ENCODE measurements at places on chromosomes 1 and 21.

DNA sequence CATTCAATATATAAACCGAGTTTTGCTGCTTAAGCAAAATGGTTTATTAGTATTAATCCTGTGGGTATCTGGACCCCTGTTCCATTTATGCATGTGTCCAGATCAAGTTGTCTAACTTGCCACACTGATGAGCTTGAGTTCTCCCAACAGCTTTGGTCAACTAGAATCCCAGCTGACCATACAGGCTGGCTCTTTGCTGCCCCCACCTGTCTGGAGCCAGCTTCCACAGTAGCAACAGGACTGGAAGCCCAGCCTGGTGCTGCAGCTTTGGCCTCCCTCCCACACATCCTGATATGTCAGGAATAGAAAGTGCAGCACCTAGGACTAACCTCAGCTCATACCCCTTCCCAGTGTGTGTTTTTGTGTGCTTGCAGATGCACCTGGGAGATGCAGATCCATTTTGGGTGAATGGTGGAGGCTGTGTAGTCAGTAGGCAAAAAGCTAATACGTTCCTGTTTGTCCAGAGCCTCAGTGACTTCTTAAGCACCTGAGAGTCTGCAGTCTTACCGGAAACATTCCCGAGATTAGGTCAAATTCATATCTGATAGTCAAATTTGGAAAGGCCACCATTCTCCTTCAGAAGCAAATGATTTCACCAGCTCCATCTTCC lies 40.9 kb upstream of the BEND5 start:
- DNase-seq, result no peak

GRCh38 chr1:111399792-111400610 lies 27.5 kb downstream of the OVGP1 start:
- DNase-seq, result no peak

- DNase-seq, result no peak
Measured at GRCh38 chr1:93673163-93673829, 8.3 kb downstream of the BCAR3 start.

GRCh38 chr1:160975026-160975425 lies 20.4 kb upstream of the ITLN2 start:
- DNase-seq, result no peak

DNA sequence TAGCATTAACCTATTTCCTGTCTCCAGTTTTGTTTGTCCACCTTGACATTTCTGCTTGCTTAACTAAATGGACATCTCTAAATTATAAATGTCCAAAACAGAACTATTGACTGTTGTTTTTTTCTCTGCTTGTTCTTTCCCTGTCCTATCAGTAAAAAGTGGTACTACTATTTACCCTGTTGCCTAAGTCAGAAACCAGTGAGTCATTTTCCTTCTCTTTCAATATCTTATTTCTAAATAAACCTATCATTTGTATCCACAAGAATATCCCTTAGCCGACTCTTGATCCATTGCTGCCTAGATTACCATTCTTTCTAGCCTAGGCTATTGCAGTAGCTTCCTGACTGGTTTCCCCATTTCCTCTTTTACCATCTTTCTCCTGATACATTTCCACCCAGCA lies 22.5 kb downstream of the MIER1 start:
- DNase-seq, result no peak

DNA sequence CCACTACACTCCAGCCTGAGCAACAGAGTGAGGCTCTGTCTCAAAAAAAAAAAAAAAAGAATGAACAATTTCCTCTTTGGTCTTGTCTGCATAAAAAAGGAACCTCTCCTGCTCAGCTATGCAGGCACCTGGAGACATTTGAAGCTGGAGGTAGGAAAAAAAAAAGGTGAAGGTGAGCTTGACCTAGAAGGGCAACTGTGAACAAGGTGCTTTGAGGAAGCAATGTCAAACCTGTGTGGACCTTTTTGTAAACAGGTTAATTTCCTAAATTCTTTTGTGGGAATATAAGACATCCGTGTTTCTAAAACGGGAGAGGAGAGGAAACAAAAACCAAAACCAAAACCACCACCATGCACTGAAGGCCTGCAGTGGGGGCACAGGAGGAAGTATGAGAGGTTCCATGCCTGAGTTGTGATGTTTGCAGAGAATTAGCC lies 77.5 kb downstream of the SLC45A1 start:
- no peak for DNase-seq

DNA sequence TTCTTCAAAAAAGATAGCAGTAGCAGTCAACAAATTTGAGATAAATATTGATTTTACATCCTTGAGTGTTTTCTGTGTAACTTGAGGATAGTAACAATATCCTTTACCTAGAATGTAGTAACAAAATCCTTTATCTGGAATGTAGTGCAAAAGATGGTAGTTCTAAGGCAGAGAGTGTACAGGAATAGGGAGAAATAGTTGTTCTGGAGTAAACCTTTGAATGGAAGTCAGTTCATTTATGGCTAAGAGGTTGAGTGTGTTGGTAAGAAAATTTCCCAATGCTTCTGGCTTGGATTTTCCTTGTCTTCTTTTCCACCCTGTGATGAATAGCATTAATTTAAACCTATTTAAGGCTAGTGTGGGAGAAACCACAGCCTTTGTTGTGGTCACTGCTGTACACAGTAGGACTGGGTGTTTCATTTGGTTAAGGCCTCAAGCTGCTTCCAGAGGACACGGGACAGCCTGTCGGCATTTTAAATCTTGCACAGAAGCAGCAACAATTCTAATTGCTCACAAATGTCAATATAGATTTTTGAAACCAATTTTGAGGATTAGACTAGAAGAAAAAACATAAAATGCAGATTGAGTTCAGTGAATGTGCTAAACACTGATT lies 11.3 kb downstream of the NFIA start:
- DNase-seq, result no peak

DNA sequence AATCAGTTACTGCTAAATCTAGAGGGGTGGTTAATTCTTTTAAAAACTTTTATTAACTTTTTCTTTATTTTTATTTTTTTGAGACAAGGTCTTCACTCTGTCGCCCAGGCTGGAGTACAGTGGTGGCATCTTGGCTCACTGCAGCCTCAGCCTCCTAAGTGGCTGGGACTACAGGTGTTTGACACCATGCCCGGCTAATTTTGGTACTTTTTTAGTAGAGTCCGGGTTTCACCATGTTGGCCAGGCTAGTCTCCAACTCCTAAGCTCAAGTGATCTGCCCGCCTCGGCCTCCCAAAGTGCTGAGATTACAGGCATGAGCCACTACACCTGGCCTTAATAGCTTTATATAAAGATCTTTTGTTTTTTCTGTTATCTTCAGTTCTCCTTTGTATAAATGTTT lies 11.9 kb downstream of the ZYG11B start:
- no peak for DNase-seq

DNA sequence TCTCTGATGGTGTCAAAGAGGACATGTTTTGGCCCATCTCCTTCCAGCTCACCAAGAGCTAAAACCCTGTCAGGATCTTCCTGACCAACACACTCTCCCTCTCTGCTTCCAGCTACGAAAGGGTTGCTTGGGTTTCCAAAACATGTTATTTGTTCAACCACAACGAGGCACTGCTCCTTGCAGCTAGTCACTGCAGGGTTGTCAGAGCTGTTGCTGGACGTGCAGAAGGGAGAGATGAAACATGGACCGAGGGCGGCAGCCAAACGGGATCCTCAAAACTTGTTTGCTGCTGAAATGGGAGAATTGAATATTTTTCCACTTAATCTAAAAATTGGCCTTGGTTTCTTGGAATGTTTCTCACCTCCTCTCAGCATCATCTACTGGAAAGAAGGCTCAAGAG lies 12.4 kb downstream of the ZBTB18 start:
- DNase-seq, result no peak

DNA sequence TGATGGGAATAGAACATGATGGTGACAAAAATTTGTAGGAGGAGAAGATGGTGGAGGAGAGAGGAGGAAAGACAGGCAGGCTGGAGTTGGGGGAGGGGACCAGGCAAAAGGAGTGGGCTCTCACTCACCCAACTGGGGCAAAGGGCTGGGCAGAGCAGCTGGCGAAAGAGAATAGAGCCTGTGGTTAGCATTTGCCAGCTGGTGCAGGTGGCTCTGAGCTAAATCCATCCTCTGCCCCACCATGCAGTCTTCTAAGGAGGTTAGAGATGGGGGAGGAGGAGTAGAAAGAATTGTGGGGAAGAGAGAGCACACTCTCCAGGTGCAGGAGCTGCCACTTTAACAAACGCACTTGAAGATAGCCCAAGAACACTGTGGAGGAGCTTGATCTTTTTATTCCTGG lies 27.6 kb upstream of the SLAMF1 start:
- DNase-seq, result no peak

- DNase-seq, result no peak
Measured at GRCh38 chr1:40361201-40361600, 12.3 kb upstream of the SMAP2 start.
